ENCODE measurements at places on chromosomes 4 and X. TPM values are rescaled to one million over a fixed set of nuclear protein-coding genes. Genes with fewer than 3 reads are reported as not detected.
A peak's percentile ranks its signal among the peaks of the same experiment; 100 is the strongest.

- no peak overlapping the region for H3K4me3 ChIP-seq
- H3K36me3 ChIP-seq: no peaks in the 10 kb centered on the region
- DNase-seq: no peak
- H3K4me1 ChIP-seq: no peaks in the 10 kb centered on the region
- no peaks in the 10 kb centered on the region for H3K27me3 ChIP-seq
Measured at GRCh38 chrX:129786210-129786651, 6.5 kb downstream of the SASH3 start.

DNA sequence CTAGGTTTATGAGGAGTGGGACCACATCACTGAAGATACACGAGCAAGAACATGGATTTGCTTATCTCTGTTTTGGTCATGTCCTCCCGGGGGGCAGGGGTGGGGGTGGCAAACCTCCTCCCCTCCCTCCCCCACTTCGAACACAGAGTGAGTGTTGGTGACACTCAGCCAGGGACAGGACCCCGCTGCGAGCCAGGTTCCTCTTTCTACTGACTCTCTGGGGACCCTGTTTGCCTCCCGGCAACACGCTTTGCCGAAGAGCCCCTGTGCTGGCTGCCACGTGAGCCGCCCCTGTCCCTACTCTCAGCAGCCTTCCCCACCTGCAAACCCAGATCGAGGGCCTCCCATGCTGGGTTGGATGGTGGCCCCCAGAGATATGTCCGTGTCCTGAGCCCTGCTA, 34.7 kb downstream of the P2RY8 start:
- H3K27ac ChIP-seq: no peak overlapping the region
- no peaks in the 10 kb centered on the region for H3K27me3 ChIP-seq
- H3K36me3 ChIP-seq: no peaks in the 10 kb centered on the region

Gene SATL1
- 0.38 TPM for polyA plus RNA-seq

DNA sequence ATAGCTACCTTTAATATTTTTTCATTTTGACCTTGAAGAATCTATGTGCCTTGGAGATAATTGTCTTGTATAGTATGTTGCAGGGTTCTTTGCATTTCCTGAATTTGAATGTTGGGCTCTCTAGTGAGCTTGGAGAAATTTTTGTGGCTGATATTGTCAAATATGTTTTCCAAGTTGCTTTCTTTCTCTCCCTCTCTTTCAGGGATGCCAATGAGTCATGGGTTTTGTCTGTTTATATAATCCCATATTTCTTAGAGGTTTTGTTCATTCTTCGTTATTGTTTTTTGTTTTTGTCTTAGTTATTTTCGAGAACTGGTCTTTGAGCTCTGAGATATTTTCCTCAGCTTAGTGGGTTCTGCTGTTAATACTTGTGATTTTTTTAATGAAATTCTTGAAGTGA, 20.7 kb downstream of the RAB40AL start:
- H3K27ac ChIP-seq: no peak overlapping the region
- no peaks in the 10 kb centered on the region for H3K4me1 ChIP-seq
- H3K4me3 ChIP-seq: no peak overlapping the region

Gene MUC7
- not detected for polyA plus RNA-seq

Gene CT45A8
- not detected for polyA plus RNA-seq

GRCh38 chrX:77918568-77918967, 8.1 kb downstream of the ATP7A start:
- H3K27me3 ChIP-seq: no peaks in the 10 kb centered on the region
- H3K36me3 ChIP-seq: no peaks in the 10 kb centered on the region
- no peak for DNase-seq
- H3K4me1 ChIP-seq: no peaks in the 10 kb centered on the region

DNA sequence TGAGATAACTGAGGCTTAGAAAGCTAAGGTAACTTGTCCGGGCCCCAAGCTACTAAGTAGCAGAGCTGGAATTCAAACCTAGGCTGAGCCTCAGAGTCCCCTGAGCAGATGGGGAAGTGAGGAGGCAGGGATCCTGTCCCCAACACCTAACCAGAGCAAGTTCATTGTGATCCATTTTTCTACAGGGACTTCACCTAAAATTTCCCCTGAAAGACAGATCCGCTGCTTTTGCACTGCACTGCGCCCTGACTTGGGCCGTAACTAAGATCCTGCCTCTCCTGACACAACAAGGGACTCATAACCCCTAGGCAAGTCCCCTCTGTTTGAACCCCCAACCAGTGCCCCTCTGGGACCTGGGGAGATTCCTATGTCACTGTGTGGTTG, 25.6 kb upstream of the MTM1 start:
- no peak overlapping the region for H3K27ac ChIP-seq
- H3K4me1 ChIP-seq: no peaks in the 10 kb centered on the region
- no peaks in the 10 kb centered on the region for H3K36me3 ChIP-seq
- DNase-seq: no peak
- peaks cover 13% of the 10 kb centered on the region for H3K27me3 ChIP-seq

- peaks cover 77% of the 10 kb centered on the region for H3K4me1 ChIP-seq
- peaks cover 99% of the 10 kb centered on the region for H3K27me3 ChIP-seq
- H3K36me3 ChIP-seq: no peaks in the 10 kb centered on the region
- DNase-seq: peak; percentile 93
Measured at GRCh38 chr4:110631584-110632505, 9.0 kb upstream of the PITX2 start.

DNA sequence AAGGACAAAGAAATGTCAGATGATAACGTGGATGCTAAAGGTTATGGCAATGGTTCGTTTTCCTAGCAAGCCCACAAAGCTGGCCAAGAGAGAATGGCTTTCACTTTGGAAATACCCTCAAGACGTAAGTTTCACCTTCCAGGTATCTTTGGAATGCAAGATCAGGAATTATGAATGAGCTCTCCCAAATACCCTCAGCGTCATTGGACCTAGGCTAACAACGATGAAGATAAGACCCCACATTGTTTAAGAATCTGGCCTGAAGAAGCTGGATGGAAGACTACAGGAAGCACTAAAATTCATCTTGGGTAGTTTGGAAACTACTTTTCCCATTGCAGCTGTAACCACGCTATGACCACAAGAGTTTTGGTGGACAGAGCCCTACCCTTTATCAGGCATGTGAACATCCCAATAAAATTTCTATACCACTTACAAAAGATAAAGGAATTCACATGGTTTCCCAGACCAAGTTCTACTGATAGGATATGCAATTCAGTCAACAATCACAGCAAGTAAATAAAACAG, 111.9 kb downstream of the KDR start:
- H3K4me1 ChIP-seq: peaks cover 7% of the 10 kb centered on the region
- H3K27me3 ChIP-seq: no peaks in the 10 kb centered on the region
- no peaks in the 10 kb centered on the region for H3K36me3 ChIP-seq
- H3K27ac ChIP-seq: no peak overlapping the region
- DNase-seq: no peak

DNA sequence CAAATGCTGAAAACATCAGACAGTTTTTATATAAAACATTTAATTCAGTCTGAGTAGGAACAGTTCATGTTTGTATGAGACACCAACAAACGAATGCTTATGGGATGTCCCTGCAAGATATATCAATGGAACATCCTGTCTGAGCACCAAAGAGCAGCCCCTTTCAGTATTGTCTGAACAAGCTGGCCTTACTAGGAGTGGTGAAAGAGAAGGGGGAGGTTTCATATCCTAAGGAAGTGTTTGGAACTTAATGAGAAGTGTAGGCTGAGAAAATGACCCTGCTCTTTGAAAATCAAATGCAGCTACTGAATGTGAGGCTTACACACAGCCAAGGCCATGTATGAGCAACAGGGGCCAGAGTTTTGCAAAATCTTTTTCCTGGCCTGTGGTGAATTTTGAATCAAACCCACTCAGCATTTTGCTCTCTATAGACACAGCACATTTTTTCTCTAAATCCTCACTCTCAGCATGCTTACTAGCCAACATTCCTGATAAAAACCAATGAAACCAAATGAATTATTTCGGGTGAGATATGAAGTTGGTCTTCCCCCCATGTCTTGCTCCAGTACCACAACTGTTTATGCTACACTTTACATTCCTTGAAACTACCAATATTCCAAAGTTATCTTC, 119.4 kb downstream of the LUZP4 start:
- H3K27ac ChIP-seq: no peak overlapping the region
- H3K4me1 ChIP-seq: no peaks in the 10 kb centered on the region
- H3K36me3 ChIP-seq: no peaks in the 10 kb centered on the region
- no peaks in the 10 kb centered on the region for H3K27me3 ChIP-seq

GRCh38 chr4:139461022-139461628, 7.2 kb downstream of the RAB33B start:
- H3K4me1 ChIP-seq: peaks cover 27% of the 10 kb centered on the region
- no peaks in the 10 kb centered on the region for H3K36me3 ChIP-seq
- peak; percentile 85 for DNase-seq
- H3K27ac ChIP-seq: peak overlapping the region; percentile 97
- no peaks in the 10 kb centered on the region for H3K27me3 ChIP-seq
- H3K4me3 ChIP-seq: peak overlapping the region; percentile 11

GRCh38 chrX:96843566-96843965, 40.1 kb upstream of the RPA4 start:
- no peaks in the 10 kb centered on the region for H3K27me3 ChIP-seq
- H3K27ac ChIP-seq: no peak overlapping the region
- H3K4me1 ChIP-seq: peaks cover 29% of the 10 kb centered on the region
- H3K36me3 ChIP-seq: no peaks in the 10 kb centered on the region

DNA sequence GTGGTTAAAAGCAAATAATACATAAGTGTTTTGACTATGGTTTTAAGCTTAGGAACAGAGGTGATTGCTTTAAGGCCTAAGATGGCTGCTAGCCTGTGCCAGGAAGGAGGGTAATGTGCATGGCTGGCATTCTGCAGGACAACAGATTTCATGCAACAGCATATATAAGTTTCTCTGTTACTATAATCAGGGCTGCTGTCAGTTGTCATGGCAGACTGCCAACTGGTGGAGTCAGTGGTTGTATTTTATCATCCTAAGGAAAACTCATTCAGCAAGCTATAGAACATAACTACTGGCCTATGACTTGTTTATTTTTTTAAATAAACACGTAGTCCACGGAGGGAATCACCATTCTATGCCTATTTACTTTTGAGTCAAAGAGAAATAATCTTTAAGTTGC, 77.7 kb upstream of the DCAF8L1 start:
- no peak for DNase-seq
- no peaks in the 10 kb centered on the region for H3K36me3 ChIP-seq
- no peak overlapping the region for H3K27ac ChIP-seq
- H3K27me3 ChIP-seq: no peaks in the 10 kb centered on the region
- H3K4me3 ChIP-seq: no peak overlapping the region
- H3K4me1 ChIP-seq: no peaks in the 10 kb centered on the region

- H3K4me3 ChIP-seq: no peak overlapping the region
- no peaks in the 10 kb centered on the region for H3K4me1 ChIP-seq
- no peak for DNase-seq
- no peaks in the 10 kb centered on the region for H3K27me3 ChIP-seq
Measured at GRCh38 chr4:115128037-115128436, 14.6 kb upstream of the NDST4 start.

- no peak for DNase-seq
- H3K27me3 ChIP-seq: no peaks in the 10 kb centered on the region
- H3K4me1 ChIP-seq: no peaks in the 10 kb centered on the region
- no peaks in the 10 kb centered on the region for H3K36me3 ChIP-seq
- no peak overlapping the region for H3K4me3 ChIP-seq
Measured at GRCh38 chrX:138006180-138006579, 440.3 kb downstream of the ZIC3 start.

DNA sequence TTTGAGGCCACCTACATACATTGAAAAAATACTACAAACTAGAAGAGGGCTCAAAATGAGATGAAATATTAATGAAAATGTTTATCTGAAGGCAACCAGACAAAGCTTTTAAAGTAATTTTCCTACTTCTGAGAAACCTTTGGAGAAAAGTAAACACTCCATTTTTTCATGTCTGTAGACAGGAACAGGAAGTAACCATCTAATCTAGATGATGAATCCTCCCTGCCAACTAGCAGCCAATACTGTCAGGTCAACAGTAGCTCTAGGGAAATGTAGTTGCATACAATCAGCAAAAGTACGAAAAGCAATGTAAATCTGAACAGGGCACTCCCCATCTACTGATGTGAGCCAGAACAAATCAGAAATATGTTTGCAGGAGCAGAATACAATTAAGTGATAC, 49.0 kb downstream of the AMMECR1 start:
- no peak overlapping the region for H3K27ac ChIP-seq
- no peak for DNase-seq
- no peak overlapping the region for H3K4me3 ChIP-seq
- H3K4me1 ChIP-seq: 0 out of 2 replicates have a peak, but pooled peaks cover 3% of the 10 kb centered on the region

Gene PPARGC1A
- 0.12 TPM for polyA plus RNA-seq

GRCh38 chr4:63563288-63564014, 845.8 kb downstream of the TECRL start:
- no peak overlapping the region for H3K27ac ChIP-seq
- H3K36me3 ChIP-seq: no peaks in the 10 kb centered on the region
- no peaks in the 10 kb centered on the region for H3K4me1 ChIP-seq
- peak; percentile 27 for DNase-seq

- H3K27me3 ChIP-seq: no peaks in the 10 kb centered on the region
- H3K4me3 ChIP-seq: no peak overlapping the region
- DNase-seq: no peak
- H3K27ac ChIP-seq: no peak overlapping the region
- H3K4me1 ChIP-seq: no peaks in the 10 kb centered on the region
Measured at GRCh38 chrX:144275843-144276242, 392.0 kb downstream of the UBE2NL start.

GRCh38 chrX:116872931-116873330, 410.2 kb upstream of the CT83 start:
- H3K27ac ChIP-seq: no peak overlapping the region
- H3K4me3 ChIP-seq: no peak overlapping the region
- H3K4me1 ChIP-seq: no peaks in the 10 kb centered on the region
- H3K36me3 ChIP-seq: no peaks in the 10 kb centered on the region
- no peak for DNase-seq
- no peaks in the 10 kb centered on the region for H3K27me3 ChIP-seq
